IPS DF 6.9 (cell line): ENCODE measurements at places on chromosomes 5 and 9.

DNA sequence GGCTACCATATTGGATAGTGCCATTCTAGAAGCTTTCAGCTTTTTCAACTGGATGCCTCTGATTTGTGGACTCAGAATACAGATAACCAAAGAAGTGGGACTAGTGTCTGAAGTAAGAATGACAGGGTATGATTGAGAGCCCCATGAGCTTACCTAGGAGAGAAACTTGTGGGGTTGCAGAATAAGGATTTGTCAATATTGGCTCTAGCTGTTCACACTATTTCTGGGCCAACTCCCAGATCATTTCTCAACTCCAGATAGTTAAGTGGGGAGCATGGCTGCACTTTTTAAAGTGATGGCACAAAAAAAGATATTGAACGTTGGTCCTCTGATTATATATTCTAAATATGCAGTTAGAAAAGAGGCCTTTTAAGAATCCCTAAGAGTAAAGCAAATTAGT is 252.1 kb downstream of the DOCK8 start:
- no peak for DNase-seq

- no peak for DNase-seq
Measured at GRCh38 chr9:12813960-12814876, 39.4 kb downstream of the LURAP1L start.

- DNase-seq = no peak
Measured at GRCh38 chr9:89690334-89690912, 85.6 kb downstream of the GADD45G start.

GRCh38 chr9:118008246-118008645 is 304.0 kb downstream of the TLR4 start:
- DNase-seq = no peak

GRCh38 chr5:172364773-172365172 is 81.2 kb upstream of the UBTD2 start:
- no peak for DNase-seq

DNA sequence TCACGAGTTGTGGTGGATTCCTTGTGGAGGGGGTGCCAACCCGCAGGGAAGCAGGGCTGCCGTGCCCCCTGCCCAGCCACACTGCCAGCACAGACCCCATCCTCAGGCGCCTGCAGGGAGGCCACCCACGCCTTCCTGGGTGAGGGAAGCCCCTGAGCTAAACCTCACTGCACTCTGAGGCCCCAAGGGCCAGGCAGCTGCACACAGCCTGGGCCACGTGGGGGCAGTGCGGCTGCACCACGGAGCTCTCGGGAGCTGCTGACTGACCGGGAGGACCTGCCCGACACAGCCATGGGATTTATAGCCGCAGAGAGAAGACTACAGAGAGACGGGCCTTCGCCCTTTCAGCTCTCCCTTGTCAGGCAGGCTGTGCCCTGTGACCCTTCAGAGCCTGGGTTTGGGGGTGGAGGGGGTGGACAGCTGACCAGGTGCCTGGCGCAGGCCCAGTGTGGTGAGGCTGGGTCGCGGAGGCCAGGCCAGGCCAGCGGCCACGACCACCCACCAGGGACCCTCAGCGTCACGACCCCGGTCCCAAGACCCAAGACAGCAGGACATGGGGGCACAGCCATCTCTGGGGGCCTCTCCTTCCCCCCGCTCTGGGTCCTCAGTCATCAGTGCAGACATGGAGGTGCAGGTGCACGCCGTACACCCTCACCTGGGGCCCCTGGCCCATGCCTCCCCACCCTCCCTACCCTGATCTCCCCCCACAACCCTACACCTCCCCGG is 4.3 kb upstream of the AHRR start:
- peak; percentile 54 for DNase-seq

DNA sequence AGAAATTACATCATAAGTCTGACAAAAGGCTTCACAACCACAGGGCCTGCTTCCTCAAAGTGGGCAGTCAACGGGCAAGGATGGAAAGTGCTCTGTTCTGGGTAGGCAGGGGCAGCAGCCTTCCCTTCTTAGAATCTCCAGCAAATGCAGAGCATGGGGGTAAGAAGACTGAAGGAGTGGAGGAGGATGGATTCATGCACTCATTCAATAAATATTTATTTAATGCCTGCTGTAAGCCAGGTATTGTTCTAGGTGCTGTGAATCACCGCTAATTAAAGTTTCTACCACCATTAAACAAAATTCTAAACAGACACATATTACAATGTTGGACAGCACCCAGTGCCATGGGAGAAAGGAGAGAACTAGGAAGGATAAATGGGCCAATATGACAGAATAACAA is 195.6 kb downstream of the ELAVL2 start:
- DNase-seq = no peak

- no peak for DNase-seq
Measured at GRCh38 chr9:2729721-2730120, 12.4 kb downstream of the KCNV2 start.

DNA sequence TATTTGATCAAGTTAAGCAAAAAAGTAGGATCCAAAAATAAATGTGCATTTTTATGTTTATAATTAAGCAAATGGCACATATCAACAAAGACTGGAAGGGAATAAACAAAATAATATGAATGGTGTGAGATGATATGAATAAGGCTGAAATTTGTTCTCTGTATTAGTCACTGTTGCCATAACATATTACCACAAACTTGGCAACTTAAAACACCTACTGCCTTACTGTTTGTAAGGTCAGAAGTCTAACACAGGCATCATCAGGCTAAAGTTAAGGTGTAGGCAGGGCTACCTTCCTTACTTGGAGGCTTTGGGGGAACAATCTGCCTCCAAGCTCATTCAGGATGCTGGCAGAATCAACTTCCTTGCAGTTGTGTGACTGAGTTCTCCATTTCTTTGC is 19.3 kb downstream of the PGGT1B start:
- DNase-seq = no peak

DNA sequence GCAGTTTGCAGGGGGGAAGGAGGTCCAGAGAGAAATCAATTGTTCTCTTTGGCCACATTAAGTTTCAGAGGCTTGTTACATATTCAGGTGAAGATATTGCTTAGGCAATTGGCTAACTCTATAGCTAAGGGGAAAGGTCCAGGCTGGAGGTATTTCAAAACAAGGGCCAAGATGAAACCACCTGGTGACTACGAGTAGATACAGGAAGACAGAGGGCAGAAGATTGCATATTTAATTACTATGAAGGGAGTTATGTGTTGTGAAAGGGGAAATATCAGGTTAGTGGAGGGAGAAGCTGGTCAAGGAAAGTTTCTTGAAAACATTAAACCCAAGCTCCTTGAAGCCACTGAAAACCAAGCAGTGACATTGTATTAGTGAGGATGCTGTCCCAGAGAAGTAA is 1.9 kb upstream of the RAD23B start:
- no peak for DNase-seq

DNA sequence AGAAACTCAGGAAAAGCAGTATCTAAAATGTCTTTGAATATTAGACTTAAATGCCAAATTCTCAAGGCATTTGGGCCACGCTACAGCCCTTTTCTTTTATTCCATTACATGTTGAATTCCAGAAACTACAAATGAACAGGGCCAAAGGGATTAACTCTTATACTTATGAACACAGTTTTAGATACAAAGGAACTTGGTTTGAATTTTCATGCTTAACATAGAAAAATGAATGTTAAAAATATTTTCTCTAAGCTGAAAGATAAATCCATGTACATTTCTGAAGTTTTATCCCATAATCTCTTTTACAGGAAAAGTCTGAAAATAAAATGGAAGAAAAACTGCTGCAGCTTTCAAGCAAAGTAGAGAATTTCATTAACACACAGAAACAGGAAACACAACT is 56.8 kb downstream of the FAM81B start:
- DNase-seq = no peak

GRCh38 chr5:111735583-111736270 is 21.3 kb downstream of the NREP start:
- DNase-seq = no peak

DNA sequence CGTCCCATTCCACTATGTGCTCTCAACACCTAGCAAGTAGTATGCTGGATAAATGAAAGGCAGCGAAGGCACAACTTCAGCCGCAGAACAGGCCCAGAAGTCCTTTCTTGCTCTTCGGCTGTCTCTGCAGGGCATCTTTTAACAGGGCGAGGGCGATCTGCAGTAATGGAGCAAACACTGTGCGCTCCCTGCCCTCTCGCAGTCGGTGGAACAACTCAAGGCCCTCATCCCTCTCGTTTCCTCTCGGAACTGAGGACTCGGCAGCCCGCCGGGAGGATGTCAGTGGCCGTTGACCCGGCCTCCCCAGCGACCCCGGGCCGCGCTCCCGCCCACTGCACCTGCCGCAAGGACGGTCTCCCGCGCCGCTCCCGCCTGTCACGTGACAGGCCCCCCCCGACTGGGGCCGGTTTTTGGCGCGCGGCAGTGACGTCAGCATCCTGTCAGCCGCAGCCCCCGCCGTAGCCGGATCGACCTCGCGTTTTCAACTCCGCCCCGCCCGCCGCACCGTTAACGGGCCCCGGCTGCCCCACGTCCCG is 1.1 kb downstream of the ZNF367 start:
- no peak for DNase-seq

- DNase-seq = no peak
Measured at GRCh38 chr5:155898284-155898683, 428.7 kb upstream of the SGCD start.

DNA sequence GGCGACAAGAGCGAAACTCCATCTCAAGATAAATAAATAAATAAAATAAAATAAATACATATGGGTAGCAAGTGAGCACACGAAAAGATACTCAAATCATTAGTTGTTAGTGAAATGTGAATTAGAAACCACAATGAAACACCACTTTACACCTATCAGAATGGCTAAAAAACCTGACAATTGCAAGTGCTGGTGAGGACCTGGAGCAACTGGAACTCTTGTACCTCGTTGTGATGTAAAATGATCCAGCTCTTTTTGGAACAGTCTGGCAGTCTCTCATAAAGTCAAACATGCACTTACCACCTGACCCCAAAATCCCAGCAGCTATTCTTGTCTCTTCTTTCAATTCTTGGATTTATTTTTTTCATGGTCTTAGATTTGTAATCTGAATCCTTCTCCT is 69.2 kb upstream of the FBXW11 start:
- DNase-seq = no peak

DNA sequence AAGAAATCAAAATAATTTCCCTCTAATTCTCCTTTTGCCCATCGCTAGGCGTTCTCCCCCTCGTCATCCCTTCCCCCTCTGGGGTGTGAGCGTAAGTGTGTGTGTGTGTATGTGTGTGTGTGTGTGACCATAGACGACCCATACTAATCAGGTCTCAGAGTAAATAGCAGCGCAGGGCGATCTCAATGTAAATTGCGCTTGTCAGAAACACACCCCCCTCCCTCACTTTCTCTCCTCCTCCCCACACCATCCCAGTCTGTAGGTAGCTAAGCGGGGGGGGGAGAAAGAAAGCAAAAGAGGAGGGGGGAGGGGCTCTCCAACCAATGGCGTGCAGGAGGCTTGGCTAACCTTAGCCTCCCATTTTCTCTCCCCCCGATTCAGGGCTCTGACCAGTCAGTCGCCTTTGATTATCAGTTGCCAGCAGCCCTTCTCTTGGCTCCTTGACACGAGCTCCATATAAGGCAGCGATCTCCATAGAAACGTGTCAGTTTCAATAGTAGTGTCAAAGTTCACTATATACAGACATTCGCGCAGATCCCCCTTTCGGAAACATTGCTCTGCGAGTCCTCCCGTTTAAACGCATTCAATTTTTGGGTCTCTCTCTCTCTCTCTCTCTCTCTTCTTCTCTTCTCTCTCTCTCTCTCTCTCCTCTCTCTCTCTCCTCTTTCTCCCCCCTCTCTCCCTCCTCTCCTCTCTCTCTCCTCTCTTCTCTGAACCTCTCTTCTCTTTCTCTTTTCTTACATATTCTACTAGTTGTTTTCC is at the start of gene NR2F1:
NR2F1 (plus strand) TSS at position 546 of the 762 bp plus-strand sequence. CDS start 1,802 bp downstream, outside the sequence.
- DNase-seq = no peak

DNA sequence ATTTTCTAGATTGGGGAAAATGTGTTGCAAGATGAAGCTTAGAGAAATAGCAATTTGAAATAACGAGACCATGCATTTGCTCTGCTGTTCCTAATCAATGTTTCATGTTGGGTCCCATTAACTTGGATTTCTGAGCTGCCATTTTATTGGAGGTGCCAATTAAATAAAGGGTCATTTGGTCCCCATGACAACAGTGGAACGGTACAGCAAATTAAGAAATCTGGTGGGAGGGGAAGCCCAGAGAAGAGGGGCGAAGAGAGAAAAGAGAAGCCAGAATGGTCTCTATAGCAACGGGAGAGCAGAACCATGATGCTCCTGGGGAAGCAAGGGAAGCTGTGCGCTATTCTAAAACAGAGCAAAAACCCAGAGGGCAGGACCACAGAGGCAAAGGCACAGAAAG is 120.2 kb downstream of the ENTREP1 start:
- no peak for DNase-seq

DNA sequence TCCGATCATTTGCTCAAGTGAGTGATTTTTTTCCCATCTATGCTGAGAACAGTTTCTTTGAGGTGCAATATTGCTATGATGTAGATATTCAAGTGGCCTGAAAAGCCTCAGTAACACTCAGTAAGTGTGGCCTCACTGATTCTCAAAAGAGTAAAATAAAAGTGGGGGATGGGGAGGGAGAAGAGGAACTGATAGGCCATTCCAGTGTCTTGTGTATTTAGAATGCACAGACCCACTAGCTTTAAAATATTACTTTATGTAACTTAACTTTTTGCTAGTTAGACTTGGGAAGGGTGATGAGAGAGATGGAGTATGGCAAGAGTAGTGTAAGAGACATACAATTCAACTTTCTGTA is 79.5 kb upstream of the ZNF608 start:
- no peak for DNase-seq

- no peak for DNase-seq
Measured at GRCh38 chr9:6128030-6128429, 87.6 kb upstream of the IL33 start.

DNA sequence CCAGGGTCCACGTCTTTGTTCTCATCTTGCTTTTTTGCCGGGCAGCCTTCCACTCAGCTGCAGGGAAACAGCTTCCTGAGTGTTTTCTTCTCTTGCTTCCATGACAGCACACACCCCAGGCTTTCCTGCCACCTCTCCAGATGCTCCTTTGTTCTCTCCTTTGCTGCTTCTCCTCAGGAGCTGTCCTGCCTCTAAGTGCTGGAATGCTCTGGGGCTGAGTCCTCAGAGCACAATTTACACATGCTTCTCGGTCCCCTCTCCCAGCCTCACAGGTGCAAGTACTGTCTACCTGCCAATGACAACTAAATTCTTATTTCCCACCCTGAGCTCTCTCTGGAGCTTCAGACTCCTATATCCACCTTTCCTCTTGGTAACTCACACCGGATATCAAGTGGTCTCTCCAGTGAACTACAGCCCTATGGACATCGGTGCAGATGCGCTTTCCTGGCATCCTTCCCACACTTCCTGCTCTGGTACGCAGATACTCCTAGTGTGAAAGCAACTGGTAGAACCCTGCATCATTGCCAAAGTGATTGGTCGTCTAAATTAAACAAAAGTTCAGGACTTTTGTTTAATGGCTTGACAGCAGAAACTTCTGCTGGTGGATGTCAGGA is 13.4 kb upstream of the ACSL6 start:
- DNase-seq = no peak

- peak; percentile 58 for DNase-seq
Measured at GRCh38 chr5:36696059-36696673, 89.8 kb downstream of the SLC1A3 start.

DNA sequence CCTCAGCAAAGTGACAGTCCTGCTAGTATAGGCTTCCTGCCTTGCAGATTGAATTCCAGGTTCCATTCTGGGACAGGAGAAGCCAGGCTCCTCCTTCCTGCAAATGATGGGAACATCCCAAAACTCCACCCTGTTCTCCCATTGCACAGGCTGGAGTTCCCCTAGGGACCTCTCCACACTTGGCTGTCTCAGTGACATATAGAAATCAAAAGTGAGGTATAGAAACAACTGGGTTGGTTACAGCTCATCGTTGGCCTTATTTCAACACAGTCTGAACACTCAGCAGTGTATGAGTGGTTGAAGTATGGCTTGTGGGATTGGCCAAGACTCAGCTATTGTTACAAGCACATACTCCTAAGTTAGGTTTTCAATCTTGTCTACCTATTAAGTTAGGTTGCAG is 157.8 kb upstream of the FTMT start:
- DNase-seq = no peak
